Karpas-422 (cell line): ENCODE measurements at places on chromosomes 2 and 18. TPM values are rescaled to one million over a fixed set of nuclear protein-coding genes. Genes with fewer than 3 reads are reported as not detected.
A peak's percentile ranks its signal among the peaks of the same experiment; 100 is the strongest.

DNA sequence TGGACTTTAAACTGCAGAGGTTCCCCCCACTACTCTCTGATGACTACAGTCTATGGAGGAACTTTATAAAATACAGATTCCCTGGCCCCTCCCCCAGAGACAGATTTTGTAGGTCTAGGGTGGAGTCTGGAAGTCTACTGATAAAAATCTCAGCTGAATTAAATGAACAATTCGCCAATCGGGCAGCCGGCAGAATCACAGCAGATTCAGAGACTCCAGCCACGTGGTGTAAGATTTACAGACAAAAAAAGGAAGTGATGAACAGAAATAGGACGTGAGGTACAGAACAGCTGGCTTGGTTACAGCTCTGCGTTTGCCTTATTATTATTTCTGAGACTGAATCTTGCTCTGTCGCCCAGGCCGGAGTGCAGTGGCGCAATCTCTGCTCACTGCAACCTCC lies 21.4 kb upstream of the MTA3 start:
- no peaks in the 10 kb centered on the region for H3K27me3 ChIP-seq
- H3K27ac ChIP-seq = peak overlapping the region; percentile 96
- peak; percentile 95 for DNase-seq

- no peak overlapping the region for H3K4me3 ChIP-seq
- DNase-seq = no peak
- H3K27ac ChIP-seq = no peak overlapping the region
- H3K36me3 ChIP-seq = no peaks in the 10 kb centered on the region
- H3K4me1 ChIP-seq = no peaks in the 10 kb centered on the region
- H3K27me3 ChIP-seq = no peaks in the 10 kb centered on the region
Observed at GRCh38 chr2:7924023-7924762, 757.7 kb upstream of the ID2 start.

The LYG2 gene
- not detected in 2 replicates for total RNA-seq

The IHH gene
- total RNA-seq = not detected in 2 replicates

The ALPG gene
- not detected in 2 replicates for total RNA-seq

DNA sequence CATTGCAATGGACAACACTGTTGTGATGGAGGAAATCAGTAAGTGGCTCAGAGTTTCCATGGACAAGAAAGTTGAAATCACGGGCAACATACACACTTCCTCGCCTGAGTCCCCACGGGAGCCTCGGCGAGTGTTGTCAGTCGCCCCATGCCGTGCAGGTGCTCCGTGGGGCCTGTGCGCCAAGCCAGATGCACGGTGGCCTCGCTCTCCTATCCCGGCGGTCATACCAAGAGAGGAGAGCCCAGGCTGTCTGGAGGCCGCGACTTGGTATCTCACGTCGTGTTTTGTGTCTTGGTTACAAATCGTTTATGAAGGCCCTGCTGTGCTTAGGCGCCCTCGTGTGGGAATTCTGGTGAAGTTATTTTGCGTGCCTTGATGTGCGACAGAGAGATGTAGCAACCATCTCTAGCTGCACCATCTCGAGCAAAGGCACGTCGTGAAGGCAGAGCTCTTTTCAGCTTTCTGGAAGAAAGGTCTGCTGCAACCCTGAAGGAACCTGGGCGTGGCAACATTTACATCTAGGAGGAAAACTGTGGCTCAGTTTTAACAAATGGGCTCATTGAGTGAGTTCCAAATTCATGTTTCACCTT lies 21.8 kb downstream of the ATG4B start:
- DNase-seq = peak; percentile 86
- no peaks in the 10 kb centered on the region for H3K27me3 ChIP-seq
- H3K27ac ChIP-seq = no peak overlapping the region
- H3K4me3 ChIP-seq = no peak overlapping the region

GRCh38 chr2:133413863-133414262 lies 154.4 kb downstream of the NCKAP5 start:
- H3K4me3 ChIP-seq = no peak overlapping the region
- no peaks in the 10 kb centered on the region for H3K27me3 ChIP-seq
- no peaks in the 10 kb centered on the region for H3K4me1 ChIP-seq
- no peak overlapping the region for H3K27ac ChIP-seq
- DNase-seq = no peak

DNA sequence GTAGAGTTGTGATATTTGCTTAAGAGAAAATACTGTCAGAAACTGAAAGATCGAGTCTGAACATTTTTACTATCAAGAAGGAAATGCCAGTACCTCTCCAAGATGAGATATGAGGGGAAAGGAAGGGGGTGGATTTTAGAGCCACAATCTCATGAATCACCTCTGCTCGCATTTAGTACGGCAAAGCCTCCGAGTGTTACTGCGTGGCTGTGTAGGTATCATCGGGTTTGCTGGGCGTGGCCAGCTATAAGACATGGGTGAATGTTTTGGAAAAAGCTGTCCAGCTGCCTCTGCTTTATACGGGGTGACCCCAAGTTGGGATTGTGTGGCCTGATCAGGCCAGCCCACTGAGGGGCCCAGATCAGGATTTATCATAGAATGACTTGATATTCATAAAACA lies 826.4 kb downstream of the SOCS6 start:
- H3K27ac ChIP-seq = no peak overlapping the region
- no peak for DNase-seq
- no peaks in the 10 kb centered on the region for H3K4me1 ChIP-seq

The DUSP2 gene
- total RNA-seq = 25.1 and 45.2 TPM in 2 replicates

The ALPP gene
- not detected in 2 replicates for total RNA-seq

- DNase-seq = no peak
- H3K27me3 ChIP-seq = no peaks in the 10 kb centered on the region
- H3K27ac ChIP-seq = no peak overlapping the region
Observed at GRCh38 chr2:54149638-54150441, 34.4 kb downstream of the ACYP2 start.

The SNORC gene
- total RNA-seq = 1.2 and 1.9 TPM in 2 replicates

DNA sequence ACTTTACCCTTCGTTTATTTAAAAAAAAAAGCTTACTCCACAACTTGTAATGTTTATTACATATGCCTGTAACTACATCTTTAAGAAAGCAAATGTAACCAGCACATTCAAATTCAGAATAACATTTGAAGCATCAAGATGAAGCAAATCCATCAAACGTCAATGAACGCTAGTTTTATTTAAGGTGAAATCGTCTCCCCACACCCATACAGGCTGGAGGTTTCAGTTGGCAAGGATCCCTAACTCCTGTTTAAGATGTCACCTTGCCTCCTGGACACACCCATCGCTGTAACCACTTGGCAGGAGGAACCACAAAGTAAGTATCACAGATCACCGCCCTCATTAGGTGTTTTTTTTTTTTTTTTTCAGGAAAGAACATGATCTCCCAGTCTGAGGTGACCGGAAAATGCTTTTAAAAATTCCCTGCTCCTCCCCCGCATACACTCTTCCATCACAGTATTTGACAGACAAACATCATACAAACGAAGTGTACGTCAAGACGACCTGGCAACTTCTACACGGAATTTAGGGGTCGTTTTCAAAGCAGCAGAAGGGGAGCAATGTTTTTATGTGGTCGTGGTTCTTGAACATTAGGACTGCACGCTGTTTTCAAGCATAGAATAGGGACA lies 19.7 kb upstream of the STPG4 start:
- H3K4me1 ChIP-seq = peaks cover 69% of the 10 kb centered on the region
- peak overlapping the region; percentile 96 for H3K4me3 ChIP-seq
- peak overlapping the region; percentile 68 for H3K27ac ChIP-seq
- H3K36me3 ChIP-seq = peaks cover 37% of the 10 kb centered on the region; the same call in 1 of the 2 replicates

The NOSTRIN gene
- total RNA-seq = not detected in 2 replicates

The PRKAG3 gene
- not detected in 2 replicates for total RNA-seq

DNA sequence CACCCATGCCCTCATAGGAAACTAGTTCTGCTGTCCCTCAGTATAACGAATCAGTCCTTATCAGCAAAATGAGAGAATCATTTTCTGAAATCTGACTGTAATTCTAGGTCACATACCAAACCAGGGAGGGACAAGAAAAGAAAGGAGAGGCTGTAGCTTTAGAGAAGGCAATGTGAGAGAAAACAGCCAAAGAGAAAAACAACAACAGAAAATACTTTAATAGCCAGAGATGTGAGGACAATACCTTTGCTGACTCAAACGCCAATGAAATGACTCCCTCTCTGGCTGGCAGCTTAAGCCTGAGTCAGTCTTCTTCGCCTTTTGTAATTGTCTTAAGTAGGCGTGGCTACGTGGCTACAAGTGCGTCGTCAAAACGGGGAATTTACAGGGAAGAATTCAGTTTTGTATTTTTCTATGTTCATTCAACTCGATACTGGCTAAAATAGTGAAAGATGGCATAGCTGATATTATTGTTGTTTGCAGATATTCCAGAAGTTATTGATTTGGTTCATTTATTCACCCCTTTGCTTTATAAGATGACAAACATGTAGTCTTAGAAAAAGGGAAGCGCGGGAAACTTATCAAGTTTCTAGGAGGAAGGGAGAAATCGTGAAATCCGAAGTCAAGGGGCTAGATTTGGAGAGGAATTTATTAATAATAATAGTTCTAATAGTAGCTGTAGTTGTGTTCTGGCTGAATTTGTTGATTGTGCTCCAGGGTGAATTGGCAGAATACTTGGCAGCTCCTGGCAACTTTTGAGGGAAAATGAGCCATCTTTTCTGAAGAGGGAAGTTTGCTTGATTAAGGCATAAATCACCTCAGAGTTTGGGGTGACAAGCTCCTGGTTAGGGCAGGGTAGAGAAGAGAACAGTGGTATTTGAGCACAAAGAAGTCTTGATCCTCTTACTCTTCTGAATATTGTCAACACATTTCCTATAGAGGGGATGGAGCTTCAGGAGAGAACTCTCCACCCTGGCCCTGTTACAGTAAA lies at the start of gene IL1A:
Gene IL1A, minus strand, starts transcription at position 295 of the 991 bp plus-strand sequence. CDS start 723 bp downstream, outside the sequence.
- peaks cover 33% of the 10 kb centered on the region for H3K4me1 ChIP-seq
- H3K4me3 ChIP-seq = no peak within 1 kb of the TSS
- no peak for DNase-seq
- H3K27ac ChIP-seq = no peak within 1 kb of the TSS

GRCh38 chr2:190668892-190669291 lies 20.0 kb downstream of the NAB1 start:
- no peaks in the 10 kb centered on the region for H3K36me3 ChIP-seq
- no peaks in the 10 kb centered on the region for H3K27me3 ChIP-seq
- no peak overlapping the region for H3K27ac ChIP-seq
- H3K4me3 ChIP-seq = no peak overlapping the region

The ITGA4 gene
- 176 and 244 TPM in 2 replicates for total RNA-seq

DNA sequence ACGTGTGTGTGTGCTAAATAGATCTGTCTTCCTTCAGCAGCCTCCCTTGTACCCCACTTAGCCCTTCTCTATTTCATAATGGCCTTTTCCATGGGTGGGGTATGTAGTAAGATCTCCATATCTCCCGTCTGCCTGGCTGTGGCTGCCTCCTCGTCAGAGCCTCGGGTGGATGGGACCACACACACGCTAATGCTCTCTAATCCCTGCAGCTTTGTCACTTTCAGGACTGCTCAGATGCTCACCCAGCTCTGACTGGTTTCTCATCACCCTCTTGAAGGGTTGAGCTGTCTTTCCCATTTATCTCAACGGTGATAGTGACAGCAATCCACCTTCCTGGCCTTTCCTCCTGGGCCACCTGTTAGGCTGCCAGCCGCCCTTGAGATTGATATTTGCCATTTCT lies 95.3 kb downstream of the DCC start:
- DNase-seq = no peak
- no peaks in the 10 kb centered on the region for H3K27me3 ChIP-seq
- no peaks in the 10 kb centered on the region for H3K36me3 ChIP-seq

GRCh38 chr2:233387667-233388528 lies 33.6 kb downstream of the DGKD start:
- peaks cover 6% of the 10 kb centered on the region; the same call in 1 of the 2 replicates for H3K4me1 ChIP-seq
- no peak for DNase-seq
- no peak overlapping the region for H3K4me3 ChIP-seq
- no peaks in the 10 kb centered on the region for H3K36me3 ChIP-seq

The LIPG gene
- not detected in 2 replicates for total RNA-seq

- H3K36me3 ChIP-seq = no peaks in the 10 kb centered on the region
- no peak overlapping the region for H3K4me3 ChIP-seq
- DNase-seq = no peak
- H3K27me3 ChIP-seq = no peaks in the 10 kb centered on the region; the same call in 1 of the 2 replicates
- no peak overlapping the region for H3K27ac ChIP-seq
Observed at GRCh38 chr18:24490539-24490938, 30.1 kb downstream of the HRH4 start.

The FER1L5 gene
- not detected in 2 replicates for total RNA-seq

GRCh38 chr2:58862244-58862643 lies 621.1 kb upstream of the FANCL start:
- DNase-seq = no peak
- H3K27me3 ChIP-seq = no peaks in the 10 kb centered on the region
- no peaks in the 10 kb centered on the region for H3K36me3 ChIP-seq
- H3K27ac ChIP-seq = no peak overlapping the region
- no peak overlapping the region for H3K4me3 ChIP-seq

DNA sequence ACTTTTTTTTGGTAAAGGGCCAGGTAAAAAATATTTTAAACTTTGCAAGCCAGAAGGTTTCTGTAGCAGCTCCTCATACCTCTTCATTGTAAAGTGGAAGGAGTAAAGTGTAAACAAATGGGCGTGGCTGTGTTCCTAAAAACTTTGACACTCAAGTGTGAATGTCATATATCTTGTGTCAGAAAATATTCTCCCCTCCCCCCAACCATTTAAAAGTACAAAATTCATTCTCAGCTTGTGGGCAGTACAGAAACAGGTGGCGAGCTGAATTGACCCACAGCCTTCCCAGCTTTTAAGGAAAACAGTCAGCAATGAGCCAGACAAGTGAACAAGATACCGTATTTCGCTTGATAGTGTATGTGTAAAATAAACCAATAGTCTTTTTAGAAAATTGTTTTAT lies 4.0 kb downstream of the YPEL5 start:
- no peaks in the 10 kb centered on the region for H3K36me3 ChIP-seq
- H3K27ac ChIP-seq = no peak overlapping the region
- H3K4me1 ChIP-seq = peaks cover 31% of the 10 kb centered on the region
- H3K4me3 ChIP-seq = no peak overlapping the region
- no peaks in the 10 kb centered on the region for H3K27me3 ChIP-seq
- no peak for DNase-seq

DNA sequence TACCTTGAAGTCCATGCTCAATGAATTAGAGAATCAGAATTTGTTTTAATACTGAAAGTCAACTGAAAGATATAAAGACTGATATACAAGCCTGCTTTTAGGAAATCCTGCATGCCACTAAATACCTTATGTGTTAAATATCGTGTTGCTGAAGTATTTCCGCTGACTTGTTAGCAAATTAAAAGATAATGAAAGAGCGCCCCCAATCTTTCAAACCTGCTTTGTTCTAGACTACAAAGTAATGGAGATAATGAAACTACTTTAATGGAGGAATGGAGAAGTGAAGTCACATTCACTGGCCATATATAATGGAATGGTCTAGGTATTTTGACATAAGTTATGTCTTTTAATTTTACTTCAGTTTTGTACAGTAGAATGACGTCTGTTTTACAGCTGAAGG lies 95.7 kb downstream of the ASXL3 start:
- peak; percentile 67 for DNase-seq
- peaks cover 5% of the 10 kb centered on the region for H3K4me1 ChIP-seq
- no peak overlapping the region for H3K4me3 ChIP-seq
- H3K27ac ChIP-seq = no peak overlapping the region
- no peaks in the 10 kb centered on the region for H3K27me3 ChIP-seq
- no peaks in the 10 kb centered on the region for H3K36me3 ChIP-seq

GRCh38 chr2:19140463-19141208 lies 217.8 kb downstream of the OSR1 start:
- no peak for DNase-seq
- H3K36me3 ChIP-seq = no peaks in the 10 kb centered on the region
- no peak overlapping the region for H3K4me3 ChIP-seq
- H3K27me3 ChIP-seq = no peaks in the 10 kb centered on the region
- no peaks in the 10 kb centered on the region for H3K4me1 ChIP-seq

The POMC gene
- 0.45 TPM in 1 of 2 replicates, not detected in the other for total RNA-seq

GRCh38 chr2:60294901-60295635 lies 258.4 kb downstream of the BCL11A start:
- no peak for DNase-seq
- no peaks in the 10 kb centered on the region for H3K36me3 ChIP-seq
- H3K27me3 ChIP-seq = no peaks in the 10 kb centered on the region
- H3K27ac ChIP-seq = no peak overlapping the region
- H3K4me3 ChIP-seq = no peak overlapping the region
